ENCODE measurements at places on chromosomes 7 and 10.

DNA sequence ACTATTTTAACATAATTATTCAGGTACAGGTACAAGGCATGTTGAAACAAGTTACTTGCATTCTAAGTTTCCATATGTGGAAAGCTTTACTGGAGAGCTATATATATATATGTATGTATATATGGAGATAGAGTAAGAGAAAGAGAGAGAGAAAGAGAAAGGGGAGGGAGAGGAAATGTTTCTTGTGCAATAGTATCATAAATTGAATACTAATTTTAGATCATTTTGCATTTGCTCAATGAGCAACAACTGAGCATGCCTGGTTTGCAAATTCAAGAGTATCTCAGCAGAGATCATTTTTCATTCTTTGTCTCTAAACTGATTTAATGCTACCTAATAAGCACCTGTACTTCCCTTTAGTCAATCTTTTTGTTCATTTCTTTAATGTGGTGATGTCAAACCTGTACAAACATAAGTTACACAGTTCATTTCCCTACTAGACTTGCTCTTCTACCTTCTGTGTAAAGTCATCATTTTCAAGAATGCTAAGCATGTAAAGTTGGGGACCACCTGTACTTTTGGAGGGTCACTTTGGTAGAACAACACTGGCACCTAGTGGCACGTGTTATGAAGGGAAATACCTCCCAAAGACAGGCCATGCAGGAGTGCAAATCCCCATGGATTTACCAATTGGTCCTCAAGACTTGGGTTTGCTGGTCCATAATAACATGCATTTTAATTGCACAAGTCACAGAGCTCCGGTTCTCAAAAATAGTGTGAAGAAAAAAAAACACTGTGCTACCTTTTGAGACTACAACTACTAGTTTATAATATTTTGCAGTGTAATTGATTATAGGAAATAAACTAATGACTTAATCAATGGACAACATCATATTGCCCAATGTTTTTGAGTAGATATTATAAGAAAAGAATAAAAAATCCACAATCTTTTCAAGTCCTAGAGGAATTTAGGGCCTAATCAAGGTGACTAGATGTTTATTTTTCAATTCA, 431.2 kb upstream of the IGFBP3 start:
- DNase-seq: no peak

DNA sequence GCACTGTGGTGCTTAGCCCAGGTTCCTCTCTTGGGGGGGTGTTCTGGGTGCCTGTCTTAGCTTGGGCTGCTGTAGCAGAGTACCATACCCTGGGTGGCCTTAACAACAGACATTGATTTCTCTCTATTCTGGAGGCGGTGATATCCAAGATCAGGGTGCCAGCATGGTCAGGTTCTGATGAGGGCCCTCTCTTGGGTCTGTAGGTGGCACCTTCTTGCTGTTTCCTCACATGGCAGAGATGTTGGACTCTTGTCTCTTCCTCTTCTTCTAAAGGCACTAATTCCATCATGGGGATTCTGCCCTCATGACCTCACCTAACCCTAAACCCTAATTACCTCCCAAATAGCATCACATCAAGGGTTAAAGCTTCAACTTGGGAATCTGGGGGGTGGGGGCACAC, 19.9 kb upstream of the CRHR2 start:
- DNase-seq: no peak

DNA sequence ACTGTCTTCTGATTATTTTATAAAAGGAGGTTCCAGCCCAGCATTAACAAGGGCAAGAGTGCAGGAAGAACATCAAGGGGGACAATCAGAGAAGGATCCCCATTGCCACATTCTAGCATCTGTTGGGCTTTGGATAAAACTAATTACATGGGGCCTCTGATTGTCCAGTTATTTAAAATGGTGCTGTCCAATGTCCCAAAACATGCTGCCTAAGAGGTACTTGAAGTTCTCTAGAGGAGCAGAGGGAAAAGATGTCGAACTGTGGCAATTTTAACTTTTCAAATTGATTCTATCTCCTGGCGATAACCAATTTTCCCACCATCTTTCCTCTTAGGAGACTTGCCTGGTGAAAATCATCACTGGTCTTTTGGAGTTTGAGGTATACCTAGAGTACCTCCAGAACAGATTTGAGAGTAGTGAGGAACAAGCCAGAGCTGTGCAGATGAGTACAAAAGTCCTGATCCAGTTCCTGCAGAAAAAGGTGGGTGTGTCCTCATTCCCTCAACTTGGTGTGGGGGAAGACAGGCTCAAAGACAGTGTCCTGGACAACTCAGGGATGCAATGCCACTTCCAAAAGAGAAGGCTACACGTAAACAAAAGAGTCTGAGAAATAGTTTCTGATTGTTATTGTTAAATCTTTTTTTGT, 2.3 kb downstream of the IL6 start:
- no peak for DNase-seq

GRCh38 chr10:45243261-45243660, 72.1 kb downstream of the OR13A1 start:
- no peak for DNase-seq

DNA sequence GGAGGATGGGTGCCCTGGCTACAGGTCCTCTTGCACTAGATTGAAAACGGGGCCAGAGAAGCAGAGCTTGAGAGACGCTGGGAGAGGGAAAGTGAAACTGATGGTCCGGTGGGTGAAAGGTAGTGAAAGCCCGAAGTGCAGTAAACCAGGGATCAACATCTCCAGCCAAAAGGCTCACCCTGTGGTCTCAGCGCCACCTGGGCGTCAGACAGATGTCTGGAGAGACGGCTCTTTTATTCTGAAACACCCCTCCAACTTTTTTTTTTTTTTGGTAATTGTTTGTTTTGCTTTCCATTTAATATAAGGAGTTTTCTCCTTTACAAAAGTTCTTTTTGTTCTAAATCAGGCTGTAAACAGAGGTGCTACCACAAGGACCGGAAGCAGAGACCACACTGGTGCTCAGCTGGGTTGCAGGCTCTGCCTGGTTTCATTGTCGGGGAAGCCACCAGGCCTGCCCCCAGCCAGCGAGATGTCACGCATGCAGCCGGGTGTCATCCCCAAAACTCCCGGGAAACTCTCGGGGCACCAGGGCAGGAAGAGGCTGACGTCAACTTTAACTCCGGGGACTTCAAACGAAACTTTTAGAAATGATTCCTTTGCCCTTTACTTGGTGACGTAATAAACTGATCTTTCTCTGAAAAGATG, 11.2 kb downstream of the IL2RA start:
- DNase-seq: peak; percentile 76

DNA sequence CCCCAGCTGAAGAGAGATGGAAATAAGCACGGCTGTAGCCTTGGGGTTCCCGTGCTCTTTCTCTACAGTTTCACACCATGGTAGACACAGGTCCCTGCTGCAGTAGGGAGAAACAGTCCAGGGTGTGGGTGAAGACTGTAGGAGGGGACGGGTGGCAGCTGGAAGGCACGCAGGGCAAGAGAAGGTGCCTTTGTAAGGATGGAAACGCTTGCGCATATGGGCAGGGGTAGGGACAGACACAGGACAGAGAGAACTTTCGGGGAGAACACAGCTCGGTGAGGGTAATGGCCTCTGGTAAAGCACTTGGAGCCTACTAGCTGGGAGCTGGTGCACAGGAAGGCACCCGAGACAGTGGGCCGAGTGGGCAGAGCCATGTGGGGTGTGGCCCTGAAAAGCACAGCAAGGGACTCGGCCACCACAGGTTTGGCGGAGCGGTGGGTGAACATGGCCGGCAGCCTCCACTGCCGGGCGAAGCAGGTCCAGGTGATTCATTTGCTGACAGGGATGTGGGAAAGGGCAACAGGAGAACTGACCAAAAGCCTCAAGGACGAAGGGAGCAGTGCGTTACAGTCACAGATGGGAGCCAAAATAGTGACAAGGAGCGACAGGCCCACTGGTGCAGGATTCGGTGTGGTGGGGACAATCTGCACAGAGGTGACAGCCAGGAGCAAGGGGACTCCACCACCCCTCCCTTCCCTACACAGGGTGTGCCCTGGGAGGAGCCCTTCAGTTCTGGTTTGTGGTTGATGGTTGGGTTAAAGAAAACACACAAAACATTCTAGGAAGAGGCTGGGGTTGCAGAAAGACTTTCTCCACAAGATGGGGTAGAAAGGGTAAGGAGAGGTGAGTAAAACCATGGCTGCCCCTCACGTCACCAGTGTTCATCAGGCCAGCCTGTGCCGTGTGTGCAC, 97.1 kb downstream of the VOPP1 start:
- no peak for DNase-seq
